ENCODE measurements at places on chromosomes 5 and 9.
A peak's percentile ranks its signal among the peaks of the same experiment; 100 is the strongest.

- no peak for DNase-seq
Observed at GRCh38 chr9:83220730-83221129, 157.8 kb upstream of the RASEF start.

DNA sequence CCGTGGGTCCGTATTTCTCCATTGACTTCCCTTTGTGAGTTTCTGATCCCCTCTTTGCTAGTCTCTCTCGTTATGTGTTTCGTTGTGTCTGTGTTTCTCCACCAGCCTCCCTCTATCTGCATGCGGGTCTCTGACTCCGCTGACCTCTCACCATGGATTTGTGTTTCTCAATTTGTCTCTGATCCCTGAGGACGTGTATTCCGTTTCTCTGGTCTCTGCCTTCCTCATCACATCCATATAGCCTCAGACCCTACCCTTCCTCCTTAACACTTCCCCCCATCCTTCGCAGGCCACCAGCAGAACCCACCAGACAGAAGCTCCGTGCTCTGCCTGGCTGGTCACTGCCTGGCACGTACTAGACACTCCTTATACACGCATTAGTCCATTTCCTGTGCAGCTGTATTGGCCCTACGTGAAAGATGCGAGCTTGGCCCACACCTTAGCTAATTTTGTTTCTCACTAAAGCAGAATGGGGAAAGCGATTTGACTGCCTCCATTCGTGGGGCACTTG is 631 bp downstream of the B4GALT7 start:
- DNase-seq = peak; percentile 25

- no peak for DNase-seq
Observed at GRCh38 chr5:88824892-88825583, 57.9 kb downstream of the MEF2C start.

DNA sequence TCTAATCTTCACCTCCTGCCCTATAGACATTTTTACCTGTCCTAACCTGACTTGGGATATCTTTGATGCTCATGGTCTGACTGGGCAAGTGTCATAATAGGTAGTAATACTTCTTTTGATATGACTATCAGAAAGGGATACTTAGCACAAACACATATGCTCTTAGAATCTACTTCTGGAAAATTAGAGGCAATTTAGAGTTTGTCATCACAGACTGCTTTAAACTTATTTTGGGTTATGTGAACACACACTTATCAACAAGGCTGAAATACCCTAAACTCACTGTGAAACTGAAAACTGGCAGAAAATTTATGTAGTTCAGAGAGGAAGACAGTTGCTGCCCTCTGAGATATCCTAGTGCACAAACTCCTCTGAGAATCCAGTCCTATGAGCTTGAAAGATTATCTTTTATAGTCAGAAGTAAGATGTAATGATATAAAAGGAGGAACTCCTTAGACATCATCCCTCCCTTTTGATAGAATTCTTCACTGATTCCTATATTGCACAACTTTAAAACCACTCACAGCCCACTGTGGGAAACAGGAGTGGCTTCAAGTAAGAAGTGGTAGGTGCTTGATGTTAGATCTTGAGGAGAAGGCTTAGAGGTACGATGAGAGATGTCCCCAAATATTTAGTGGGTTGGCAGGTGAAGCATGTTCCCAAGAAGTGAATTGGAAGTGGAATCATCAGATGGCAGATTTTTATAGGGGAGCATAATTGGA is 273.3 kb downstream of the MAN2A1 start:
- DNase-seq = no peak

DNA sequence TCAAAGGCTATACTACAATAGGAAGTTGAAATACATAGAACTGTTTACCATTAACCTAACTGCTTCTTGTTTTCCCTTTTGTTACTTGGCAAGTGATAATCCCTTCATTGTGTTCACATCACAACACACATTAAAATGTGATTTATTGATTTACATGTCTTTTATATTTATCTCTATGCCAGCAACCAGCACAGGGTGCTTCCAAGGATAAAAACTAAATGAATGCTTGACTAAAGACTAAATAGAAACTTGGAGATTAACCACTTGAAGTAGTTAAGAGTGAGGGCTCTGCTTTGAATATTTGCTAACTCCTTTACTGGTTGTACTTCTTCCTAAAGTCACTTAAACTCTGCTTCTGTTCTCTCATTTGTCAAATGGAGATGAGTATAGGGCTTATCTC is 1730.6 kb downstream of the EFNA5 start:
- DNase-seq = no peak

DNA sequence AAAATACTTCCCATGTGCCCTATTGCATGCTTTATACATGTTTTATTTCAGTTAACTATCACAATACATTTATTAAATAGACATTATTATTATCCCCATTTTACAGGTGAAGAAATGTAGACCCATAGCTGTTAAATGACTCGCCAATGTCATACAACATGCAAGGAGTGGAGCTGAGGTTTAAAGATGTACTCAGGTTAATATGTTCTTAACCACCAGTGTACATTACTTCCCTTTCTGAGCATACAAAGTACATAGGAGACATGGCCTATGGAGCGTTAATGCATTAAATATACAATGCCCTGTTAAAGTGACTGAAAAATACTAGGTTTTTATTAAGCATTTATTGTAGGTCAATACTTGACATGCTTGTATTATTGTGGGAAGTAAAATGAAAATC is 407.0 kb downstream of the PDE4D start:
- DNase-seq = no peak

DNA sequence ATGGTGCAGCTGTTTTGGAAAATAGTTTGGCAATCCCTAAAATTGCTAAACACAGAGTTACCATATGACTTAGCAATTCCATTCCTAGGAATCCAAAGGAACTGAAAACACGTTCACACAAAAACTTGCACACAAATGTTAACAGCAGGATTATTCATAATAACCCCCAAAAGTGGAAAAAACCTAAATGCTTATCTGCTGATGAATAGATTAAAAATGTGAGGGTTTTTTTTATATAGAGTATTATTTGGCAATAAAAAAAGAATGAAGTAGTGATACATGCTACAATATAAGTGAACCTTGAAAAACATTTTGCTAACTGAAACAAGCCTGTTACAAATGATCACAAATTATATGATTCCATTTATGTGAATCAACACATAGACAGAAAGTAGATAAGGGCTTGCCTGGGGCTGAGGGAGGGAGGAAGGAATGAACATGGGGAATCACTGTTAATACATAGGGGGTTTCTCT is 45.1 kb upstream of the TRIO start:
- DNase-seq = no peak

GRCh38 chr5:125451622-125452021 is 705.2 kb upstream of the ZNF608 start:
- DNase-seq = no peak

DNA sequence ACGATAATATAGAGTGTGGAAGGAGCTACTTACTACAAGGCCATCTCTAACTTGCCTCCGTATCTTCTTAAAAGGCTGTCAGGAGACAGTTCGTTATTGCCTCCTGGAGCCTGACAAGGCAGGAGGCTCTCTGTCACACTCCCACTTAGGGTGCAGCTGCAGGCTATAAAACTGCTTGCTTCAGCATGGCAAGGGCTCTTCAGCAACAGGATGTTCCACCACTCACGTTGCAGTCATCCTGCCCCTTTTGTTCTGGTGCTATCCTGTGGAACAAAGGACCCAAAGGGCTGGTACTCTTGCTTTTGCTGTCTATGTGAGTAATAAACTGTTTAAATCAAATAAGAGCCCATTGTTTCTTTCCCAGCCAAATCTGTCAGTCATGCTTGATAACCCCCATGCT is 508.9 kb downstream of the NTRK2 start:
- no peak for DNase-seq

DNA sequence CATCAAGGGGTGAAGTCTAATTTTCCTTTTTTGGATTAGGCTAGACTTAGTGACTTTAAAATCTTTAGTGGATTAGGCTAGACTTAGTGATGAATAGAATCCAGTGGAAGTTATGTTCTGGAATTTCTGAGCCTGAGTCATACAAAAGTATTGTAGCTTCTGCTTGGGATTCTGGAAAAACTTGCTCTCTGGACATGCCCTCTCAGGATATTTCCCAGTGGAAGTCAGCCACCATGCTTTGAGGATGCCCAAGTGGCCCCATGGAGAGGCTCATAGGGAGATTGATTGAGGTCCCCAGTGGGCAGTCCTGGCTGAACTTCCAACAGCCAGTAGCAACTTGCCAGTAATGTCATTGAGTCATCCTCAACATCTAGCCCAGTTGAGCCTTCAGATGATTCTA is 112.4 kb upstream of the PRLR start:
- DNase-seq = no peak

DNA sequence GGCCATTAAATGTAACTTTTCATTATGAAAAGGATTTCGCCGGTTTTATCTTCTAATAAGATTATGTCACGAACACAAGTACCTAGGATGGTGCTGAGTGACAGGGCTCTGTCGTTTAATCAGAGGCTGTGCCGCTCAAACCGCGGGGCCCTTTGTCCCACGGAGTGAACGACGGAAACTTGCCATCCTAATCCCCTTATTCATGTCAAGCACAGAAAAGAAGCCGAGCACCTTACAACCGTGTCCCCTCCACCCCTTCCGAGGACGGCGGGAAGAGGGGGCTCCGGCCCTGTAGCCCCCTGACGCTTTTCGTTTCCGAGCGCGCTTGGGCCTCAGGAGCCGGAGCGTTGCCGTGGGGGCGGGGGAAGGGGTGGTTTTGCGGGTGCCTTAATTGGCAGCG is 11.2 kb downstream of the LMX1B start:
- no peak for DNase-seq

DNA sequence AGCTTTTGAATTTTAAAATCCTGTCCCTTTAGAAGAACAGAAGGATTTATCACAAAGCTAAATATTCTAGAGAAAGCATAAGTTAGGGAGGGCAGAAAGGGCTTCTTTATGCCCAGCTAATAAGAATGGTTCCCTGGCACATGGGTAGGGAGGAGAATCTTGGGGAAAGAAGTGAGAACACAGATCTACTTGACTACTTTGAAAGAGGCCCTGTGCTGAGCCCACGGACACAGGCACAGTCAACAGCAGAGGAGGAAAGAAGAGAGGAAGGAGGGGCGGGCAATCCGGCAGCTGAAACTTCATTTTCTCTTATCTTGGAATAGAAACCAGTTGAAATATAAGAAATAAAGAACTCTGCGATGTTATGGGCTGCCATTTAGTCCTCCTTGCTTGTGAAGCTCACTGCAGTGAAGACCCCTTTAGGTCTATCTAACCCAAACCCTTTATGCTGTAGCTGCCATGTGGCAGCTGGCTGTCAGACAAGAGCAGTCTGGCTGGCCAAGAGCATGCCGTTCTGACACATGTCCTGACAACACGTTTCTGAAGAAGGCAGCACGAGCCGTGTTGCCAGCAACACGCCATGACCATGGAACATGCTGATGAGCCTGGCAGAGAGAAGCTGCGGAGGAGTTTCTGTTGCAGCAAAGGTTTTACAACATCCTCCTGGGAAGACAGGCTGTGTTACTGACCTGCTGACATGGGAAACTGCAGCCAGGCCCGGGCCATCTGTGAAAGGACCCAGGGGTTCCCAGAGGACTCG is 34.2 kb downstream of the ABLIM3 start:
- no peak for DNase-seq

- DNase-seq = no peak
Observed at GRCh38 chr9:135983208-135984071, 22.3 kb upstream of the UBAC1 start.

DNA sequence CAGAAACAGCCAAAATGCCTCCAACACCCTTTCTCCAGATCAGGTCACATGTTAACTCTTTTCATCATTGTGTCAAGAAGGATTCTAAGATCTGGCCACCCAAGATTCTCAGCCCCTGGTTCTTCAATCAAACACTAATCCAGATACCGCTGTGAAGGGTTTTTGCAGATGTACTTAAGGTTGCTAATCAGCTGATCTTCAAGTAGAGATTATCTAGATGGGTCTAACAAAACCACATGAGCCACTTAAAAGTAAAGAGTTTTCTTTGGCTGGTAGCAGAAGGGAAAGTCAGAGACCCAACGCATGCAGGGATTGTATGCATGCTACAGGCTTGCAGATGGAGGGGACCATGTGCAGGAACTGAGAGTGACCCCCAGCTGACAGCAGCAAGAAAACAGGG is 267.9 kb downstream of the CDK5RAP2 start:
- DNase-seq = no peak

GRCh38 chr9:135632841-135633240 is 6.5 kb downstream of the GLT6D1 start:
- no peak for DNase-seq

GRCh38 chr9:88414298-88414697 is 26.1 kb downstream of the SPIN1 start:
- DNase-seq = no peak

DNA sequence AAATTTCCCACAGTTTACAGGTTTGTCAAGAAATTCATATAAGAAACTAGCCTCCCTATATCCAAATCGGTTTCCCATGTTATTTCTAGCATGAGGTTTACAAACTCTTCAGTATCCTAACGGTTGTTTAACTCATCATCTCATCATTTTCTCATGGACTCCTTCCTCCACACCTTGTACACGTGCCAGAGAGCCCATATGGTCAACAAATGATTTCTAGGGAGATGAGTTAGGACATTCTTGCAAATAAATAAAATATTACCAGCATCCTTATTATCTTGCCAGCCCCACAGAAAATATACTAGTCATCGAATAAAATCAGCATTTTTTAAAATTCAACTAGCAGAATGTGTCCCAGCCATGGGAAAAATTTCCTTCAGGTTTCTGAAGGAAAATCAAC is 285.2 kb downstream of the EBF1 start:
- no peak for DNase-seq

- DNase-seq = no peak
Observed at GRCh38 chr9:74120470-74120869, 376.7 kb upstream of the RORB start.
